Epithelial cell of prostate (primary cell): ENCODE measurements at places on chromosomes 5 and 9.

DNA sequence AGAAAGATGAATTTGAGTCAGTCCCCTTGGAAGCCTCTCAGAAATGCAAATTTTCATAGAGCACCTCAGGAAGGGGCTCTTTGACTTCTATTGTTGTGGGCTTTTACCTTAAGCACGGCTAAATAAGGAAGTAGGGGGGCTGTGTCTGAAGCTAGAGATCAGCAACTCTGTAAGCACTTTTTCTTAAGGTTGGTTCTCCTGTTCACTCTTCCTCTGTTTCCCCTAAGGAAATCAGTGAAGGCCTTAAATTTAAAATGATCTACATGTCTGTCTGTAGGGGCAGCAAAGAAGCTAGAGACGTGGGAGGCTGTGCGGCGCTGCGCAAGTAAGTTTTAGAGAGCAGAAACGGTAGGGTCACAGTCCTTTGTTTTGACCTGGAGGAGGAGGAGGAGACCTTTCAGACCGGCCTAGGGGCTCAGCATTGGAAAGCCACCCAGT, 1.2 kb upstream of the CDC14B start:
- DNase-seq: no peak

DNA sequence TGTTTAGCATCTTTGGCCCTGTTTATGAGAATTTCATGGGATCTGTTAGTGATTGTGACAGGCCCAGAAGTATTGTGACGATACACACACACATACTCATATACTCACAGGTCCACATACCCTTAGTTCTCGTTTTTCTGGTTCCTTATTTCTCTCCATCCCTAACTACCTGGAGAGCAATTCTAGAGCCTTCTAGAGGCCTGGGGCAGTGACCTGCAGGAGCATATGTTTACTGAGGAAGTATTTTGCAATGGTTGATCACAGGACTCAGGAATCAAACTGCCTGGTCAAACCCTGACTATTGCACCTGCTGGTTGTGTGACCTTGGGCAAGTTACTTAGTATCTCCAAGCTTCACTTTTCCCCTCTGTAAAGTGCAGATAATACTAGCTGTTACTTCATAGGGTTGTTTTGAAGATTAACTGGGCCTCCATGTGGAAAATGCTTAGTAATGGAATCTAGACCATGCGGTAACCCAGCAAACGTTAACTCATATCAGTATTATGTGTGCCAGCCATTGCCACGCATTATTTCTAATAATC, 8.7 kb downstream of the PAPPA start:
- DNase-seq: no peak

DNA sequence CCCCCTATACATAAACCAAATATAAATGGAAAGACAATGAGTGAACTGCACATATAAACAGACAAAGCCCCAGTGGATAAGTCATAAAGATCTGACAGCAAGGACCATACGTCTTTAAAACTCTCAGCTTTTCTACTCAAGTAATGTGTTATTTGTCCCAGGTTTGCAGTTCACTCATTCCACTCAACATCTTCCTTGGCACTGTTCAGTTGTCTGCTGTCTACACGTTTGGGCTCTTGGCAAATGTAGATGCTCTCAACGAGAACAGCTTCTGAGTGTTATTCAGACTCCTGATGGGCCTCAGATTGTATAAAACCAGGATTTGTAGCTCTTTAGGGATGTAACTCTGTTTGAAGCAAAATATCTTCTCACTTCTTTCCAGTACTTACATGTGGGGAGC, 198.2 kb upstream of the SEMA6A start:
- no peak for DNase-seq

- DNase-seq: no peak
Observed at GRCh38 chr9:27165670-27166069, 56.6 kb downstream of the TEK start.

DNA sequence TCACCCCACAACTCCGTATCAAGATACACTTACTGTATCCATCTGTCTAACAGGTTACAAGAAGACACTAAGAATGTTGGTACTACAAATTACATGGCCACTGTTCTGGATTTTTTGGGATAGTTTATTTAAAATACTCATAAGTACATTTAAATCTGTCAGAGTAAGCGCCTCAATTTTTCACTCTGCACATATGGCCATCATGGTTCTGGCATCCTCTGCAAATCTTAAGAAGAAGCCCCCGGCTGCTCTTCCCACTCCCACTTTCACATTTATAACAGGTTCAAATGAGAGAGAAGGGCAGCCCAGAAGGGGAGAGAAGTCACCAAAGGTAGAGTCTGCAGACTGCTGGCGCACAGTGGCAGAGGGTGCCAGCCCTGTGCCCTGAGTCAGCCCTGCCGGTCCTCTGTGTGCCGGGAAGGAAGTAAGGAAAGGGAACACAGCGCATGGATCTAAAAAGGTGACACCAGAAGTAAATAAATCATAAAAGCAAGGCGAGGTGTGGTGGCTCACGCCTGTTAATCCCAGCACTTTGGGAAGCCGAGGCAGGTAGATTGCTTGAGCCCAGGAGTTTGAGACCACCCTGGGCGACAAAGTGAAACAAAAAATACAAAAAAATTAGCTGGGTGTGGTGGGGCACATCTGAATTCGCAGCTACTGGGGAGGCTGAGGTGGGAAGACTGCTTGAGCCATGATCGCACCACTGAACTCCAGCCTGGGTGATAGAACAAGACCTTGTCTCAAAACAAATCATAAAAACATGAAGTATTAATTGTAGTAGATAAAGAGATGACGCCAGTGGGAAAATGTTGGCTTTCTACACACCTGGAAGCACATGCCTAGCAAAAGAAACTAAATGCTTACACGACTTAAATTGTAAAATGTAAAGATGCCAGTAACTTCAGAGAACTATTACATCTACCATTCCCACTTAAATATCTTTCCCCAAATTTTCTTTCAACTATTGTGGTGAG, 30.0 kb downstream of the RNF130 start:
- DNase-seq: no peak

DNA sequence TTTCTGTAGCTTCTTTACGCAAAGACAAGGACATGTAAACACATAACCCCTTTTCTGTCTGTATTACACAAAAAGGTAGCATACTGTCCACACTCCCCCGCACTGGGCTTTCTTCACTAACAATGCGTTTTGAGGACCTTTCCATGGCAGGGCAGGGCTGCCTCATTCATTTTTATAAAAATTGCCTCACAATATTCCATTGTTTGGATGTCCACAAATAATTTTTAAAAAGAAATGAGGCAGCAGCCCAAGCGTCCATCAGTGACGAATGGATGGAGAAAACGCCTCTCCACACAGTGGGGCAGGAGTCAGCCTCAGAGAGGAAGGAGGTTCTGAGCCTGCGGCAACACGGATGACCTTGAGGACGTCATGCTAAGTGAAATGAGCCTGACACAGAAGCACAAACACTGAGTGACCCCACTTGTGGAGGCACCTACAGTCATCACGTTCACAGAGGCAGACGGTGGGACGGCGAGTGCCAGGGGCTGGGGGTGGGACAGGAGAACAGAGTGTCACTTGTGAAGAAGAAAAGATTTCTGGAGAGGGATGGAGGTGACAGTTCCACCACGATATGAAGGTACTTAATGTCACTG, 67.8 kb downstream of the RASGEF1C start:
- no peak for DNase-seq

- DNase-seq: no peak
Observed at GRCh38 chr5:75558981-75559632, 47.4 kb downstream of the POLK start.

GRCh38 chr5:170974461-170974860, 112.6 kb downstream of the RANBP17 start:
- DNase-seq: no peak

GRCh38 chr5:67301285-67301903, 104.8 kb upstream of the CD180 start:
- no peak for DNase-seq

DNA sequence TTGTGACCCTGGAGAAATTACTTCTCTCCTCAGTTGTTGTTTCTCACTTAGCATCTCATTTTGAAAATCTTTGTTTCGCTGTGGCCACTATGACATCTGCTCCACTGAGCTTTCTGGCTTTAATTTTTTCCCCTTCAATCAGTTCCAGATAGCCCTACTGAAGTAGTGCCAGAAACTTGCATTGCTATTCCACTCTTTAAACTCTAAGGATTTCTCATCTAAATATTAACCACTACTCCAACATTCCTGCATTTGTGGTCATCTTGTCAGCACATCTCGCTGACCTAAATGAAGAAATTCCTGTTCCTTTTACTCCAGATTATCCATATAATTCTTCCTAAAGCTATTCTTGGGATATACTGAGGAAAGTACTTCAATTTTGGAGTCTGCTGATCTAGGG, 15.3 kb upstream of the NOL6 start:
- DNase-seq: no peak

DNA sequence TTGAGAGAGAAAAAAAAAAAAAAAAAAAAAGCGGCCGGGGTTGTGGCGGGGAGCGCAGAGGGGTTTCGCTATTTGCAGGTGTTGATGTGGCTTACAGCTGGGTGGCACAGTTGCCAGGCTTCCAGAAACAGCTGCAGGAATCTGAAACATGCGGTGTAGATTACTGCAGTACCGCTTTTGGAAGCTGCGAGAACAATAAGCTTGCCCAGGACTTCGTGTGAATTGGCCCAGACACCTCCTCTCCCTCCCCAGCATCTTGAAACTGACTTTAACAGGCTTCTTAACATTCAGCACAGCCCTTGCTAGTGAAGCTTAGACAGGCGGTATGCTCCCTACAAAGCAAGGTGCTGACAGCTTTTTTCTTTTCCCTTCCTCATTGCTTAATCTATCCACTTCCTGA, 104.0 kb downstream of the ATP10B start:
- no peak for DNase-seq

DNA sequence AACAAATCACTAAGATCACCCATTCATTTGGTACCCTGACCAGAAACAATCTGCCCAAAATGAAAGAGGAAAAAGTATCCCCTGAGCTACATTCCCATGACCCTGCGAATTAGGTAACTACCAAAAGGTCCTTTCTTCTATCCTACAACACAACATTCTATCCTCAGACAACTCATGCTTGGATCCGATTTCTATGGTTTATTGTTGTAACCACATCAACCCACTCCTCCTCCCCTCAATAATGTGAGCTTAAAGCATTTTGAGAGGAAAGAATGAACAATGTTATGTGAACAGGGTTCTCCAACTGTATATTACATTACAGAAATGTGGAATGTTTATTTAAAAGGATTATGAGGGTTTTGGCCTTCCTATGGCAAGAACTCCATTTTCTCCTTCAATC, 4.0 kb downstream of the SLC35D2 start:
- no peak for DNase-seq

DNA sequence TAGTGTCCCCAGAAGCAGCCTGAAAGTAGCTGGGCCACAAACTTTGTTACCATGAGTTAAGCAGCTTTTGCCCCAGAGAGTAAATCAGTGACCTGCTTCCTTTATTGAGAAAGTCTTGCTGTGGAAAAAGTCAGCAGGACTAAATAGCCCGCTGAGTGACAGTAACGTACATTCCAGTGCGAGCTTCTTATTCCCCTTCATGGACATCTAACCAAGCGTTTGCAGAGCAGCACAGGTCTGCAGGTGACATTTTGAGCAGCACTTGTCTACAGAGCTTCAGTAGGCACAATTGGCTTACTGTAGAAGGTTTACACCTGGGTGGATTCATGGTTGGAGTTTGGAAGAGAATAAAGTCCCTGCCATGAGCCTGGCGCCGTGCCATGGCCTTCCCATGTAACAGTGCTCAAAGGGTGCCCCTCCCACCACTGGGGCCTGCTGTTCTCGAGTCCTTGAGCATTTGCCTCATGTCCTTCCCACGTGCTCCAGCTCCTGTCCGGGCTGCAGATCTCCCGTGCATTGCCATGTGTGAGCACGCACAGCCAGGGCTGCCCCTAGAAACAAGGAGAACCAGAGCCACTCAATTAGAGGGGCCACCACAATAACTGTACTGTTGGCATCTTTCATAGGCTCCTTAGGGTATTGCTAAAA, 41.3 kb upstream of the GRHPR start:
- no peak for DNase-seq

GRCh38 chr9:137214620-137215019, 7.4 kb downstream of the RNF208 start:
- DNase-seq: no peak

DNA sequence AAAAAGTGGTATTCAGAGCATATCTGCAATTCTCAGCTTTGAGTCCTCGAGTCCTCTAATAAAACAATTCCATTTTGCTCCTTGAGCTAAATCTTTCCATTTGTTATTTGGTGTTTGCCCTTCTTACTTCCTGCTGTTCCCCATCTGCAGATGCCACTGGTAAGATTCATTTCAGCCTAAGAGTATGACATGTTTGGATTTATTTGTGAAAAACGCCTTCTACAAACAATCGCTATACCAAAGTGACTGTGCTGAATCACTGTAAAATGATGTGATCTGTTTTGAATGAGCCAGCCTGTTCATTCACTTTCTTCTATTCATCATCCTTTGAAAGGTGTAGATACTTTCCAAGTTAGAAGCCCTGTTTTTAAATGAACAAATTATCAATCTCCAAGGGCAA, 27.7 kb downstream of the KCTD16 start:
- DNase-seq: peak; percentile 31

GRCh38 chr5:88778736-88779135, 104.2 kb downstream of the MEF2C start:
- no peak for DNase-seq

DNA sequence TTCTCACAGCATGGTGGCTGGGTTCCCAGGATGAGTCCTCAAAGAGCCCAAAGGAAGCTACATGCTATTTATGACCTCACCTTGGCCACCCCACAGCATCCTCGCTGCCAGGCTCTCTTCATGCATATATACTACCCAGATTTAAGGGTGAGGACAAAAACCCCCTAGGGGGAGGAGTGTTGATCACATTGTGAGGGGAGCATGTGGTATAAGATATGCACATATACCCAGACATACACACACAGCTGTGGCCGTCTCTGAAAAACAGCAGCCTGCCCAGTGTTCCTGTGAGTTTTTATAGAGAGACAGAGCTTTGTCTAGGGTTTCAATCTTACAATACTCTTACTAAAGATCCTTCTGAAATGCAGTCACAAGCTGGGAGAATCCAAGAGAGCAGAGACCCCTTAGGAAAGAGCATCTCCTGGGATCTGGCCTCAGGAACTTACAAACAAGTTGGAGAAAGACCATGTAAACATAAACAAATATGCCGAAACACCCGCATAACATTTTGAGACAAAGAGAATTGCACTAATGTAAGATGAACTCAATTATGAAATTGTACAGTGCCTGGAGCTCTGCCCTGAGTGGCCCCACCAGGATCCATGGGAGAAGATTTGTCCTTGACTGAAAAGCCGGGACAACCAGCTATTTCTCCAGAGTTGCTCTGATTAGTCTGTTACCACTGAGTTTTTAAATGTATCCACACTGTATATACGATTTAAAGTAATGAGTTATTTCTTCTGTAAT, 146.4 kb downstream of the GADD45G start:
- no peak for DNase-seq

- no peak for DNase-seq
Observed at GRCh38 chr9:3955305-3955687, 344.6 kb downstream of the GLIS3 start.
